Fibroblast of skin of abdomen (primary cell): ENCODE measurements at places on chromosomes 1 and 21.

DNA sequence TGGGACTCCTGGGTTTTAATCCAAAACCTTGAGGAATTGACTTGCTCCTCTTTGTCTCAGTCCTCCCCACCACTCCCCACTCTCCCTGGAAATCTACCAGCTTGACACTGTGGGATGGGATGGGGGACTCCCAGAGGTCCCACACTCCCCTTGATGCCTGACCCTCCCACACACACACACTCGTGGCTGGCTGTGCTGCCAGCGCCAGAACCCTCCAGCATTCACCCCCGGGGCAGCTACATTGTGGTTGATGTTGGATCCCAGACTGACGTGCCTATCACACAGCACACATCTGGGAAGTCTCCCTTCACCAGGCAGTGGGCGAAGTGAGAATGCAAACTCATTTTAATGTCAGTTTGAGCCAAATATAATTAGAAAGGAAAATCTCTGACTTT lies 10.0 kb downstream of the KIRREL1 start:
- DNase-seq, result no peak

DNA sequence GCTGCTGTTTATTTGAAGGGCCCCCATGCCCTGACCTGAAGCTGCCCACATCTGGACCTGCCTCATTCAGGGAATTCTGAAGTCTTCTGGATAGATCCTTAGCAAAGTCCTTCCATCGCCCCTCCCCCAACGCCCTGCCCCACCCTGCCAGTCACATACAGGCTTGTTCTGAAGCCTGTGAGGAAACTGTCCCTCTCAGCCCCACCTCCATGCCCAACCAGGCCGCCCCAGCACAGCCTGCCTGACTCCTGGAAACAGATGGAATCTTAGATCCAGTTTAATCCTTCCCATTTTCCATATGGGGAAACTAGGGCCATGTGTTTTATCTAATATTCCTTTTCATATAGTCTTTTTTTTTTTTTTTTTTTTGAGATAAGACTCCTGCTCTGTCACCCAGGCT lies 44.5 kb upstream of the GPR37L1 start:
- no peak for DNase-seq

DNA sequence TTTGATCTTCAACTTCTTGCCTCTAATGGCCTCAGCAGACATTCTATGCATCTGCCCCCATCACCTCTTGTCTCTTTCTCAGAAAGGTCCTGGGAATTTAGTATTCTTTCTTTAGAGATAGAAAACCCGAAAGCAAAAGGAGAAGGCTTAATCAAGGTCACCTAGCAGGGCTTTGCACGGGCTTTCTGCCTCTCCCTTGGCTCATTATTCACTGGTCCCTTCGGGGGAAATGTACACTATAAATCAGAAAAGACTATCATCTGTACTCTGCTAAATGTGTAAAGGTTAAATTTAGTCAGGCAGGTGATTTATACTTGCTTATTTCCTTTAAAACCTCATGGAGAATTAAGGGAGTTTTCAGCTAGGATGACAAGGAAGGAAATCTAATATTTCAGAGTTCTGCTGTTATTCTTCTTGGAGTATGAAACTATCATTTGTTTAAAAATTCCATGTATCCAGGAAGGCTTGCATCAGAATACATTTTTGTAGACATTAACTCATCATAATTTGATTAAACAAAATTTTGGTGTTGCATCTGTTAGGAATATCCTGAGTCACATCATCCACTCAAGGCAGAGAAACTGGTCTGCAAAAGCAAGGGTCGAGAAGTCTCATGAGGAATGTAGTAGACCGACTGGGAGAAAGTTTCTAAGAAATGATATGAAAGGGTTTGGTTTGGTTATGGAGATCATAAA lies 124.6 kb downstream of the GABPA start:
- DNase-seq, result peak; percentile 61

DNA sequence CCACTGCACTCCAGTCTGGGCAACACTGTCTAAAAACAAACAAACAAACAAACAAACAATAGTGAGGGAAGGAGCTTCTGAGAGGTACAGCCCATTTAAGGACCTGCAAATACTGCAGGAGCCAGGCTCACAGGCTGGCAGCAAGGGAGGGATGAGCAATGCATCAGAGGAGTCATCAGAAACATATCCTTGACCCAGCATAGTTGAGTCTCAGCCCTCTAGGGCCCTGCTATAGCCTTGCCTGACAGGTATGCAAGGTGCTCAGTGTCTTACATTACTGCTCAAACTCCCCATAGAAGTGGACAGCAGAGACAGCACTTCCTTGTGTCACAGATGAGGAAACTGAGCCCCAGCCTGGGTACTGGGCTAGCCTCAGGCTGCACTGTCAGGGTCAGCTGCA lies 7.3 kb upstream of the TTC4 start:
- DNase-seq, result no peak

DNA sequence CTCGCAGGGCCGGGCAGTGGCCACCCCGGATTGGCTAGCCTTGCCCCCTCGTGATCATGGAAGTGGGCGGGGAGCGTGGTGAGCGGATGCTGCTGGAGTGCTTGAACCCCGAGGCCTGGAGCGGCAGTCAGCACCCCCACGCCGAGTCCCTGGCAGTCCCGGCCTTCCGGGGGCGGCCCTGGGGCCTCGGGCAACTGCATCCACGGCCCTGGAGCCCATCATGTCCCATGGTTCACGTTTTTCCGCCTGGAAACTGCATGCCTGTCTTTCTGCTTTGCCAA lies 45.6 kb downstream of the CDC7 start:
- DNase-seq, result no peak

DNA sequence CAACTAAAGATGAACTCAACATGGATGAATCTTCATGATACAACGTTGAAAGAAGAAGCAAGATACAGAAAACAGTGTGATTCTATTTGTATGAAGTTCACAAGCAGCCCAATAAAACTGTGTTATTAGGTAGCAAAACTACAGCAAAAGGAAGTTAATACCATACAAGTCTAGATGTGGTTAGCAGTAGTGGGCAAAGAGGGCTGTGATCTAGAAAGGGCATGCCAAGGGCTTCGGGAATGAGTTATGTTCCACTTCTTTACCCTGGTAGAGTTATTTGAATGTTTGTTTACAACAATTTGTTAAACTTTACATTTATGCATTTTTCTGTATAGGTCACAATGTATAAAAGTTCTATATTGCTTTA lies 9.2 kb downstream of the TNFRSF9 start:
- DNase-seq, result no peak

DNA sequence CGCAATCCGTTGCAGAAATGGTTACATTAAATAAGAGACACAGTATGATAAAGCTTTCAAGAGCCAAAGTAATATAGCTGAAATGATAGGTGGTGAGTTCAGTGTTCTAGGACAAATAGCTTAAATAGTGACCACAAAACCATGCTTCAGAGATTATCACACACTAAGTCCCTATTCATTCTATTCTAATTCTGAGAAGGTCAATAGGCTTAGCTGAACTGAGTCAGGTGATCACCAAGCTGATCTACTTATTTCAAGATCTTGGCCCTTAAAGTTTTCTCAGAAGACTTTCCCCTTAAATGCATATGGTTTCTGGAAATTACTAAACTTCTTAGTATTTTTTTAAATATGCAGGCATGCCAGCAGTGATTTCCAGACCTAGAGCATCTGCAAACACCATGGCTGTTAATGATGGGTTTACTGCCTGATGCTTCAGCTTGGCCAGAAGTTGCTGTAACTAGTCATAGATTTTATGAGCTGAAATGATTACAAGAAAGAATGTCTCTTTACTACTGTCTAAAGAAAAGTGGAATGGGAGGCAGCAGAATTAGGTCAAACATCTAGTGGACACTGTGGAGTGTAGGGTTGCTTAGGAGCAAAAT lies 242.9 kb downstream of the ST6GALNAC3 start:
- DNase-seq, result peak; percentile 21

DNA sequence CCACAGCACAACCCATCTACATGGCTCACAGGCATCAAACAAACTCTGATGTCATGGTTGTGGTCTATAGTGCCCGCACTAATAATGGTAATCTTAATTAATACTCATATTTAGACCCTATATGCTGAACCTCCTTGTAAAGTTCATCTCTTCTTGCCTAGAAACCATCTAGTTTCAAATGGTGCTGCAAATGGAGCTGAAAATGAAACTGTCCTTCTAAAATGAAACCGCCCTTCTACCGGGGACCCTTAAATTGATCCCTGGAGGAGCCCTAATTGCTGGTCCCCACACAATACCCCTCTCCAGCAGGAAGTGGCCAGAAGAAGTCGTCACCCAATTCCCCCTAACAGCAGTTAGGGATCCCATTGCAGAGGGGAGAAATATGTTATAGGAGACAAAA lies 612.6 kb downstream of the MRPL39 start:
- no peak for DNase-seq
